Adrenal gland (tissue), 19 donors: ENCODE measurements at places on chromosomes 1 and 21.

DNA sequence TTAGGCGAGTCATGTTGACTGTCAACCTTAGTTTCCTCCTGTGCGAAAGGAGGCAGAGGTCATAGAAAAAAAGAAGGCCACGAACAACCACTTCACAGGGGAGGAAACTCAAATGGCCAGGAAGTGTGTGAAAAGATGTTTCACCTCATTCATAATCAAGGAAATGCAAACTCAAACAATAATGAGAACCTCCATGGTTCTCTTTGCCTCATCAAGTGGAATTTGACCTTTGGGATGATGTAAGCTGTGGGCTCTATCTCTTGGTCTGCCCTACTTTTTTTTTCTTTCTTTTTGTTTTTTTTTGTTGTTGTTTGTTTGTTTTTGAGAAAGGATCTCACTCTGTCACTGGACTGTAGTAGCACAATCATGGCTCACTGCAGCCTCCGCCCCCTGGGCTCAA is 55.9 kb upstream of the GRHL3 start:
- no peak for DNase-seq

DNA sequence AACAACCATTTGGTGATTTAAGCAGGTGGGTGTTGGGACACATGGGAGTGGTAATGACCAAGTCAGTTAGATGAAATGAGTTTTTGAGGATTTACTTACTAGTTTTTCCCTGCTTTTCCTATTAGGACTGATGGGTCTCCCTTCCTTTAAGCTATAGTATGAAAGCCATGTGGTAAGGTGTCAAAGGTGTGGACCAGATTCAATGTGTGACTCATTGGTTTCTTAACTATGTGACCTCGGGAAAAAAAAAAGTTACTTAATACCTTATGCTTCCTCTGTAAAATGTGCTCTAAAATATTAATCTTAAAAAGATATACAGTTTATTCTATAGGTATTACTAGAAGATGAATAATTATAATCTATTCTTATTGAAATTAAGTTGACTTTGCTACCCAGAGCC is 93.7 kb downstream of the DUSP10 start:
- DNase-seq = no peak

DNA sequence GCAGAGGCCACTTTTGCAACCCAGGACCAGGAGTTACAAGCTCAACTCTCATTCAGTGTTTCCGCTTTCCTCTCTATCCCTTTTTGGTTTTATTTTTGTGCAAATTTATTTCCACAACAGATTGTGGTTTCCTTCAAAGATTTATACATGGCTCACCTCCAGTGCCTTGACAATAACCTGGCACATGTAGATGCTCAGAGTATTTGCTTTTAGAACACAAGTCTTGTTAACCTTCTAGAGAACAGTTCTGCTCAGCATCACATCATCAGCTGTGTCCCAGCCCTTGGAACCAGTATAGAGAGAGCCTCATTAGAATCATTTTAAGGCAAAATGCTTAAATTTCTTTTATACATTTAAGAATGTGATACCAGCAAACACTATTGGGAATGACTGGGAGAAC is 133.7 kb downstream of the TENT5C start:
- DNase-seq = no peak

GRCh38 chr21:14825514-14825974 is 239.3 kb downstream of the NRIP1 start:
- DNase-seq = no peak

- DNase-seq = no peak
These were observed 9.8 kb upstream of the IRF2BP2 start for GRCh38 chr1:234619794-234620247.

- peak; percentile 60 for DNase-seq
These were observed at the start of gene FMN2 for GRCh38 chr1:240091614-240092300. TSS of gene FMN2 (plus strand) at chr1:240091883. CDS start at chr1:240092110, 227 bp downstream.

DNA sequence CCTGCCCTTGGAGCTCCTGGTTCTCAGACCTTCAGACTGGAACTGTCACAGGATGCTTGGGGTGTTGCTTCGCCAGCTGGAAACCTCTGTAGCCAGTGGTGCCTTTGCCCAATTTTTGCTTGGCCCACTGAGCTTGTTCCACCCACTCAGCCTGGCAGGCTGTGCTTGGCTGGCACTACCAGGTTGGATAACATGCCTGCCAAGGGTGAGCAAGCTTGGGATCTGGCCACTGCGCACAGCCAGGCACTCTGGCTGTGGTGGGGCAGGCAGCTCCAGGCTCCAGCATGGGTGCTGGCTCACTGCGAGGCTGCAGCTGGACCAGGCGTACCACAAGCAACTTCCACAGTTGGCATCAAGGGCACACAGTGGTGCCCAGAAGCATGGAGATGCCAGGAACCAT is 967.8 kb upstream of the NCAM2 start:
- no peak for DNase-seq

GRCh38 chr1:222994511-222995235 is 148.4 kb downstream of the TLR5 start:
- no peak for DNase-seq

DNA sequence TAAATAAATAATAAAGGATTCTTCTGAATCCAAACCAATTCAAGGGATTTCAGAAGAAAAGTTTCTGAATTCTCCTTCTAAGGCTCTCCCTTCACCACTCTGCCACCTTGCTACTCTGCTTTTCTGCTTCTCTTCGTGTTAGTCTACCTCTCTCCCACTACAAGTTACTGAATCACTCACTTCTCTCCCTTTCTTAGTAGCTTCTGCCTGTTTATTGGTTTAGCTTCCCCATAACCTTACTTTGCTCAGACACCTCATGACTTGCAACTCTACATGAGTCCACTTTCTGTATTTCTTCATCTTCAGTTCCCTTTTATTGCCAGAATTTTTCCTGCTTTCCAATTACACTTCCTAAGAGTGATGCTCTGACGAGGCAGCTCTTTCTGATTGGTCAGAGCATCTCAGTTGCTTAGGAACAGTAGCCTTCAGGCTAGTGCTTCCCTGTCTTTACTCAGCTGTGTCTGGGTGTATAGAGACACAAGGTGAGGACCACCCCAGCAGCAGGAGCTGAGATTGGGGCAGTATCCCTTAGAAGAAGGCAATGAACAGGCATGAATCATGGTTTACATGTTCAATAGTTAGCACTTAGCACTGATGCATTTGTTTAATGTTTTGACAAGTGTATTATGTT is 144.6 kb downstream of the SLC30A10 start:
- no peak for DNase-seq

- DNase-seq = no peak
These were observed 15.1 kb downstream of the PAX7 start for GRCh38 chr1:18645747-18646090.

GRCh38 chr21:39632796-39633442 is 20.2 kb downstream of the B3GALT5 start:
- DNase-seq = no peak

- DNase-seq = no peak
These were observed 15.8 kb upstream of the DISP3 start for GRCh38 chr1:11463177-11463576.

- no peak for DNase-seq
These were observed 74.2 kb upstream of the CXADR start for GRCh38 chr21:17438635-17439034.

DNA sequence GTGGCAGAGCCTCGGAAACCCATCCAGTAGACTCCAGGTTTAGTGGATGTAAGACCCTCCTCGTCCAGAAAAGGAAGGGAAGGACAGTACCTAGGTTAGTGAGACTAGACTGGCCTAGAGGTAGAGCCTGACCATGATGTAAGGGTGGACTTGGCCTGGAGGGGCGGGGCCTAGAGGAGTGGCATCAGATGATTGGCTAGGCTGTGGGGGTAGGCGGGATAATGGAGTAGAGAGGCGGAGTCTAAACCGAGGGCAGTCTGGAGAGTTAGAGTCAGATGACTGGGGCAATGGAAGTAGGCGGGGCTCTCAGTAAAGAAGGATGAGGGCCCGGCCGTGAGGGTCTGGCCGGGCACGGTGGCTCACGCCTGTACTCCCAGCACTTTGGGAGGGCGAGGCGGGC is 70.1 kb downstream of the EPHB2 start:
- no peak for DNase-seq

DNA sequence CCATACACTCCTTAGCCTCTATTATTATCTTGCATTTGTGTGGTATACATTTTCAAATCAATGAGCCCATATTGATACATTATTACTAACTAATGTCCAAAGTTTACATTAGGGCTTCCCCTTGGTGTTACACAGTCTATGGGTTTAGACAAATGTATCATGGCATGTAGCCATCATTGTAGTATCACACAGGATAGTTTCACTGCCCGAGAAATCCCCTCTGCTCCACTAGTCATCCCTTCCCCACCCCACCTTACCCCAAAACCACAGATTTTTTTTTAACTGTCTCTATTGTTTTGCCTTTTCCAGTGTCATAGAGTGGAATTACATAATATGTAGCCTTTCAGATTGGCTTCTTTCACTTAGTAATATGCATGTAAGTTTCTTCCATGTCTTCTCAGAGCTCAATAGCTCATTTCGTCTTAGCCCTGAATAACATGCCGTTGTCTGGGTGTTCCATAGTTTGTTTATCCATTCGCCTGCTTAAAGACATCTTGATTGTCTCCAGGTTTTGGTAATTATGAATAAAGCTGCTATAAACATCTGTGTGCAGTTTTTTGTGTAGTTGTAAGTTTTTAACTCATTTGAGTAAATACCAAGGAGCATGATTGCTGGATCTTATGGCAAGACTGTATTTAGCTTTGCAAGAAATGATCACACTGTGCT is 86.4 kb upstream of the LYST start:
- no peak for DNase-seq

DNA sequence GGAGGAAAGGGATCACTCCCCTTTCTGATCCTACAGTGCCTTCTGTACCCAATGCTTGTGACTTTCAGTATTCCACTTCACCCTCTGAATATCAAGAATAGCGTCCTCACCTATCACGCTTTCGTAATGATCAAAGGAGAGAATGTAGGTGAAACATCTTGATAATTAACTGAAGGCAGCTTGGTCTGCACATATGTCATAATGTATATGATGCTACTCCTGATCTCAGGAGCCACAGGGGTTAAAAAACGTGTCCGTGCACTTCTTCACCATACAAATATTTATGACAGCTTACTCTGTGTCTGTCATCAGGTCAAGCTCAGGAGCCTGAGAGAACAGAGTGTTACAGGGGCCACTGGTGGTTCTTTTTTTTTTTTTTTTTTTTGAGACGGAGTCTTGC is 1.2 kb upstream of the PIK3C2B start:
- no peak for DNase-seq

DNA sequence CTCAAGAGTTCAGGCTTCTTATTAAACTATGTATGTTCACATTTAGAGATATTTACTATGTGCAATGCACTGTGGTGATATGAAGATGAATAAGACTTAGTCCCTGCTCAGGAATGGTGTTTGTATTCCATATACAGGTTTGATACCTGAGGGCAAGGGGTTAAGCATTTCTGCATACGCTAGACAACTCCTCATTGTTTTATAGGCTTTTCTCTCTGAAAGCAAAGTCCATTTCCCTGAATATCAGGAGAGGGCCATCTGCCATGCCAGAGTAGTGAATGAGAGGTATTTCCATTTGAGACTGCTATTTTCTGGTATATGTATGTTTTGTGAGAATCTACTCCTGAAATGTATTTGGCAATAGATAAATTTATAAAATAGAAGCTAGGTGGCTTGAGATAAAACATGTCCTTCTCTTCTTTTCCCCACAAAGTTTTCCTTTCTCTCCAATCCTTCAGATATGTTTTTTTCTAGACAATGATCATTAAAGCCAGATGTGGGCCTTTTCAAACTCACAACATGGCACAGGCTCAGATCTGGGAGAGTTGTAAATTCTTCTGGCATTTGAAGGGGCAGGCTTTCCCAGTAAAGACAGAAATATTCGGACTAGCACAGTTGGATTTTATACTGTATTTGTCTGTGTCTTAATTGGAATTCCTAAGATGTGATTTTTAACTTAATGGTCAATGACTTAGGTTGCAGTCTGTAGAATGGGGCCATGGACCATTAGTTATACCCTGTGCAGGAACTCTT is 73.3 kb upstream of the WDR26 start:
- DNase-seq = no peak

- DNase-seq = no peak
These were observed 3.4 kb downstream of the HES2 start for GRCh38 chr1:6416295-6416656.

- no peak for DNase-seq
These were observed 548 bp upstream of the MFSD2A start for GRCh38 chr1:39954324-39954869.

DNA sequence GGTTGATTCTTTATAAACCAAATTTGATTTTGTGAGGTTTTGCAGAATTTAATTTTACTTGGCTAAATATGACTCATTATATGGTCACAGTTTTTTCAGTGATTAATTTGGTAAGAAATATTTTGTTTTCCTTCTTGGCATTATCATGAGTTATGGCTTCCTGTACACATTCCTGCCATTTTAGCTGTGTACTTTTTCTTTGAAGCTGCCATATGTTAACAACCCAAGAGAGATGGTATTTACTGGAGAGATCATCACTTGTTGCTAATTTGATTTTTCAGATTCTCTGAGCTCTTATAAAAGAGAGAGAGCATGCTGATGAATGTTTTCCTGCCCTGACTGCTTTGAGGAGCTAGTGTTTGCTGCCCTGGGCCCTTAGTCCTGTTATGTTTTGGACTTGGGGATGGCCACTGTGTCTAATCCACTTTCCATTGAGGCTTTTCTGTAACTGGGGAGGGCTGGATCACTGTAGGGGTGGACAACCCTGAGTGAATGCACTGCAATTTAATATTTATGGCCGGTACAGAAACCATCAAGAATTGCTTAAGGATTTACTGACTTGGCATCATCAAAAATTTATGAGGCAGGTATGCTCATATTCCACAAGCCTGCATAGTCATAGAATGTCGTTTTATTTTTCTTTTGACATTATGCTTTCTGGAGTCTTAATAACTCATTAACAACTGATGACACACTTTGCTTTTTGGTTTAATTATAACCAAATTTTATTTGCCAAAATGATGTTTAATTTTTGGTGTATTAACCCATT is 200.9 kb downstream of the DISC1 start:
- no peak for DNase-seq

GRCh38 chr1:110069404-110070281 is 829 bp downstream of the ALX3 start:
- no peak for DNase-seq

DNA sequence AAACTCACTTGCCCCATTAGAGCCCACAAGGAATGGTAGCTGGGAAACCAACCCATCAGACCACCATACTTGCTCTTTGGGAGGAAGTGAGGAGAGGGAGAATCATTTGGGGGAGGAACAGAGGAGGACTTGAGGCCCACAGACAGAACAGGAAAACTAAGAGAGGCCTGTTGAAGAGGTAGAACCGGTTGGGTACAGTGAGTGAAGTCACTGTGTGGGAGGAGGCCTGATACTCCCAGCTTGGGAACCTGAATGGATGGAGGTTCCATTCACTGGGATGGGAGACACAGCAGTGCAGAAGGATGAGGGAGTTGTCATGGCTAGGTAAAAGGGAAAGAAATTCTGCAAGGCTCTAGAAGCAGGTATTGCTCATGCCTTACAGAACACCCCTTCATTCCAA is 63.4 kb upstream of the PSEN2 start:
- no peak for DNase-seq

DNA sequence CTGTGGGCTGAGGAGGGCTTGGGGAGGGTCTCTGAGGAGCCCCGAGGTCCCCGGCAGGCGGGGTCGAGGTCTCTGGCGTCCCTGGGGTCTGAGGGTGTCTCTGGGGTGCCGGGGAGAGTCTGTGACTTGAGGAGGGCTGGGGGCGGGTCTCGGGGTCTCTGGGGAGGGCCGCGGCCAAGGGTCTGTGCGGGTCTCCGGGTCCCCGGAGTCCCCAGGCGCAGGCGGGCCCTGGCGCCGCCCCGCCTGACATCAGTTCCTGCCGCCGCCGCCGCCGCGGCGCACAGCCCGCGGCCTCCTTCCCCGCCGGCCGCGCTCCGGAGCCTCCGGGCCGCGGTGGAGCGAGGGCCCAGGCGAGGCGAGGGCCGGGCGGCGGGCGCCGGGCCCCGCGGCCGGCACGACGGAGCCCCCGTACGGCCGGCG is at the start of gene PLEKHM2:
Gene PLEKHM2, plus strand, starts transcription at position 279 of the 420 bp plus-strand sequence. CDS start 239 bp downstream, outside the sequence.
- DNase-seq = peak; percentile 46
